ENCODE measurements at places on chromosomes 11 and 22.

- DNase-seq: no peak
Observed at GRCh38 chr11:105389952-105390351, 219.9 kb upstream of the GRIA4 start.

DNA sequence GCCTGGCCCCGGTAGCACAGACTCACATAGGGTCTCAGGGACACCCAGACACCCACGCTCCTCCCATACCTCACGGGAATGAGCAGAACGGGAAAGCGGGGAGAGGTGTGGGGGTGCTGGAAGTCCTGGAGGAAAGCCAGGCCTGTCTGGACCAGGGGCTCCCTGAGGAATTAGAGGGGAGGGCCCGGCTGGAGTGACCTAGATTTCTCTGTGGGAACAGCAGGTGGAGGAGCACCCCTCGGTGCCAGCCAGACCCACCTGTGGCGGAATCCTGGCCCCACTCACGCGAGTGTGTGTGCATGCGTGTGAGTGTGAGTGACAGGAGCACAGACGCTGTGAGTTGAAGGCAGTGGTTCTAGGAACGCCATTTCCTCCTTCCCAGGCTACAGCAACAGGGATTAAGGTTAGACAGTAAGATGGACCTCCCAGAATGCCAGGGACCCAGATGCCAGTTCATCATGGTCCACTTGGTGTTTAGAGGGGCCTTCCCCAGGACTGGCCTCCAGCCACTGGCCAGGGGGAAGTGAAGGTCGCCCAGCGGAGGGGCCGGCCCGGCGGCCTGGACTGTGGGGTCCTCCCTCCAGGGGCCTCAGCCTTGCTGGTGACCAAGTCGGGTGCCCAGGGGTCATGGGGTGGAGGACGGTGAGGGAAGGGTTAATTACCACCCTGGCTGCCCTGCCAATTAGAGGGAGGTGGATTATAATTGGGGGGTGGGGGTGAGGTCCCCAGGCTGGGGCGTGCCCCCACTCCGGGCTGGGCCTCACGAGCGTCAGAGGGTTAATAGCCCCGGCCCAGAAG, 1.0 kb downstream of the PKP3 start:
- DNase-seq: no peak

DNA sequence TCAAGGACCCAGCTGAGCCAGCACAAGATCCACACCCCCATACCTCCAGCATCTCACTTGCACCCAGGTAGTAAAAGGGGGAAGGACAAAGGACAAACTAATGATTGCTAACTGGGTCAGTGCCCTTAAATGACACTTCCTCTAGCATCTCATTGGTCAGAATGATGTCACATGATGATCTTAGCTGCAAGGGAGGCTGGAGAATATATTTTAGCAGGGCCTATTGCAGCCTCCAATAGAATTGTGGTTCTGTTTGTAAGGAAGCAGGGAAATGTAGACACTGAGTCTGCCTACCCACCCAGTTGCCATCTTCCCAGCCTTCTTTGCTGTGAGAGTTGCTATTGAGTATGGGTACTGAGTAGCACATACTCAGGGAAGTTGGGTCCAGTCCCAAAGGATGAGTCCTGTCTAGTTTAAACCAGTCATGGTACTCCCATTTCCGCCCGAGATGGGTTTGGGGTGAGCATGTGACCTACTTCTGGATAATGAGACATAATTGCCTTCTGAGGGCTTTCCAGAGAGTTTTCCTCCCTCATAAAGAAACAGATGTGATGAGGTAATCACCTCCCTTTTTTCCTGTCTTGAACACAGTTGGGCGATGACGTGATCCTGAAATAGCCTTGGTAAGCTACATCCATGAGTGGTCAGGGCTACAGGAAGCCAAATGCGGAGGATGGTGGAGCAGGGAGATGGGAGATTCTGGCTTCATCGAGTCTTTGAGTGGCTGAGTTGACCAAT, 5.5 kb upstream of the DNAL4 start:
- DNase-seq: no peak

- no peak for DNase-seq
Observed at GRCh38 chr11:128227466-128227865, 359.9 kb downstream of the ETS1 start.

GRCh38 chr11:115920092-115920461, 415.9 kb upstream of the CADM1 start:
- DNase-seq: peak; percentile 50

GRCh38 chr22:39276440-39277141, 31.8 kb upstream of the PDGFB start:
- no peak for DNase-seq

DNA sequence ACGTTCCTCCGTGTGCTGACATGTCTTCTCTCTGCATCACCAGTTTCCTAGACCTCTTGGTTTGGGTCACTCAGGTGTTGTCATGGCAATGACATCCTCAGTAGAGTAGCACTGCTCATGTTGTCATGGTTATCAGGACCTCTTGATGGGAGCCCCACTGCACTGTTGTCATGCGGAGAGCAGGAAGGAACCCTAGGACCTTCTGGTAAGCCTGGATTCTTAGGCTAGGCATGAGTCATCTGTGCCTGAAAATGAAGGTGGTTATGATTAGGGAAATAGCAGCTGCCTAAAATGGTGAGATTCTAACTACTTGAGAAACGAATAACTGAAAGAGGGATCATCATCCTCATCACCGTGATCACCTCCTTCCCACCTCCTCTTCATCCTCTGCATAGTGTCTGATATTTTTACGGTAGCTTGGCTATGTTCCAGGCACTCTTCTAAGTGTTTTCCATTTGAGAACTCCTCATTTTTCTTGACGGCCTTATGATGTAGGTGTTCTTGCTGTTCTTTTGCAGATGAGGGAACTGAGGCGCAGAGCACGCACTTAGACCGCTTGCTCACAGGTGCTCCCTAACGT, 858.4 kb downstream of the NTM start:
- DNase-seq: peak; percentile 5

GRCh38 chr22:31141551-31141950, 1.2 kb upstream of the PLA2G3 start:
- no peak for DNase-seq

GRCh38 chr11:134358165-134358855, 26.5 kb downstream of the GLB1L2 start:
- no peak for DNase-seq

DNA sequence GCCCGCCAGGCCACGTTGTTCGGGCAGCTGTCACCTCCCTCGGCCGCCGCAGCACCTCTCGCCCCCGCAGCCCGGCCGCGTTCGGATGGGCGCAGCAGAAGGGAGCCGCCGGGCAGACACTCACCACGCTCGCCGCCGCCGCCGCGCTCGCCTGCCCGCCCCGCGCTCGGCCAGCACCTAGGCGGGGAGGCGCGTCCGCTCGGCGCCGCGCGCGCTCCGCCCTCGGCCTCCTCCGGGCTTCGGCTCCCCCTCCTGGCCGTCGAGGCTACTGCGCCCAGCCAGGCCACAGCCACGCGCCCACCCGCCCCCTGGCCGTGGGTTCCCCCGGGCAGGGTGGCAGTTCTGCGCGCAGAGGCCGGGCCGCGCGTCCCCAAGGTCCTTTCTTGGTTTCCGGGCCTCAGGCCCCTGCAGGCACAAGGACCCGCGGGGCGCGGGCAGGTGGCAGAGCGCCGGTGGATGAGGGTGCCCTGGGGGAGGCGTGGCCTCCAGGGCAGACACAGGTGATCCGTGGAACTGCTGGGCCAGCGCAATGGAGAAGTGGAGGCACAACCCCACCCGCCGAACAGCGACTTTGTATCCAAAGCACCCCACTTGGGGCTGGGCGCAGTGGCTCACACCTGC, at the start of gene SLC25A22:
SLC25A22 (minus strand) TSS at position 189 of the 621 bp plus-strand sequence. CDS start 3,275 bp downstream, outside the sequence.
- peak; percentile 85 for DNase-seq

- DNase-seq: no peak
Observed at GRCh38 chr11:129457321-129457720, 81.7 kb downstream of the BARX2 start.

DNA sequence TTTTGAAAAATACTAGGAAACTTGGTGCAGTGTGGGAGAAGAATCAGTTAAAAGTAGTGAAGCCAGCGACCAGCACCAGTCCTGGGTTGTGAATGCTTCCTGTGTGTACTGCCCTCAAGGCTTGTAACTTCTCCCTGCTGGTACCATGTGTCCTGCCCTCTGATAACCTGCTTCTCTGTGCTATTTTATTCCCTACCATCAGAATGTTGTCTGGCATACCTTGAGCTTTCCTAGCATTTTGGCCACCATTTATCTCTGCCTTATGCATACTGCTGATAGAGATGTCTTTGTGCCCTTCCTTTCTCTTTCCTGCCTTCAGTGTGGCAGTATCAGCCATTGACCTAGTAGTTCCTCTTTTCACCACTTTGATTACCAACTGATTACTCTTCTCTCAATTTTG, 2.0 kb downstream of the GTF2H1 start:
- DNase-seq: no peak

GRCh38 chr11:117839380-117839881, 14.9 kb upstream of the FXYD2 start:
- DNase-seq: no peak

DNA sequence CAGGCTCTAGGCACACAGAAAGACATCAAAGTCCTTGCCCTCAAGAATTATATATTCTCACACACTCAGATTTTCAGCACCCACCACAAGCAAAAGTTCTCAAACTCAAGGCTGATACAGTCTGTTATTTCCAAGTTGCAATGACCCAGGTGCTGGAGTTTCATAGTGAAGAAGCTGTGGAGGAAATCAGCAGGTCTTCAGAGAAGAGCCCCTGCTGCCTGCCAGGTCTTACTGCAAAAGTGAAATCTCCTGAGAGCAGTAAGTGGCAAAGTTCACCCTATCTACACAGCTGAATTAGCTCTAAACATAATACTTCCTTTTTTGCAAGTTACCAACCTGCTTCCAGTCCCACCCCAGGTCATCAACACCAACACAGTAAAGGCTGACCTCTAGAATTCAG, 64.6 kb downstream of the RPL27A start:
- DNase-seq: no peak

- no peak for DNase-seq
Observed at GRCh38 chr11:114050258-114050927, 9.1 kb upstream of the ZBTB16 start.

DNA sequence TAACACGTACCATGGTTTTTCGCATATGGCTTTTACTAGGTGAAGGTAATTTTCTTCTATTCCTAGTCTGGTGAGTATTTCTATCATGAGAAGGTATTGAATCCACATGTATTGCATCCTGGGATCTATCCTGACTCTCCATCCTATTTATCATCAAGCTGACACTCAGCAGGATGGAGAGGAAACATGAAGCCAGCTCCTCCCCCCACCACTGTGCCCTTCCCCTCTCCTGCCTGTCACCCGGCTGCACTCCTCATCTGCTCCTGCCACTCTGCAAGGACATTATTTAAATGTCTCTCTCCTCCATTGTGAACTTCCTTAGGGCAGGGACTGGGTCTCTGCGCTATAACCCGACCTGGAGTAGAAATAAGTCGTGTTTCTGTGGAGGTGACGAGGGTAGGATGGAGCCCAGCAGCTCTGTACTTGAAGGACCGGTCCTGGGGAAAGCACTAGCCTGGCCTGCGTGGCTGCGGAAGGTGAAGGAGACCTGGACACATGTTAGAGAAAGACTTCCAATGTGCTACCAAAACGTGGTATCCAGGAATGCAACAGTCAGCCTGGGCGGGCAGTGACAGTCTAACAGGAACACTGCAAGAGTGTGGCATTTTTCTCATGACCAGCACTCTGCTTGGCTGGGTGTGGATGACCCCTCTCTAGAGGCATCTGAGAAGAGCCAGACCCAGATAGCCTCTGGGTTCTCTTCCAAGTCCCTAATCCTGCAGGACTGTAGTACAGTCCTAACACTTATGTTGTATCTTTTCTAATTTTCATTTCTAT, 111.2 kb downstream of the MICAL3 start:
- DNase-seq: no peak

DNA sequence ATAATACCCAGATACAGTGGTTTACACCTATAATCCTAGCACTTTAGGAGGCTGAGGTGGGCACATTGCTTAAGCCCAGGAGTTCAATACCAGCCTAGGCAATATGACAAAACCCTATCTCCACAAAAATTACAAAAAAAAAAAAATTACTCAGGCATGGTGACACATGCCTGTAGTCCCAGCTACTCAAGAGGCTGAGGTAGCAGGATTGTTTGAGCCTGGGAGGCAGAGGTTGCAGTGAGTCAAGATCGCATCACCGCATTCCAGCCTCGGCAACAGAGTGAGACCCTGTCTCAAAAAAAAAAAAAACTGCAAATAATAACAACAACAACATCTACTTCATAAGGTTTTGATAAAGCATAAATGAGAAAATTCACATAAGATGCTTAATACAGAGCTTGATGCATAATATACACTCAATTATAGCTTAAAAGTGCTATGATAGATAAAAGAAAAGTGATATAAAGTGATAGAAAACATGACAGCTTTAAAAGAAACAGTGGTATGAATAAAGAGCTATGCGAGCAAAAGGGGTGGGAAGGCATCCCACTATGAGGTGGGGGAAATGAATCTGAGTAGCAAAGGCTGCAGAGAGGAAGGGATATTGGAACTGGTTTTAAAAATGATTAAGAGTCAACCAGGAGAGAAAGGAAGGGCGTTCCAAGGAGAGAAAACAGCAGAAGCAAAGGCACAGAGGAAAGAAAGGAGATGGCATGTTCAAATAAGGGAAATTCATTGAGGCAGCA, 197.6 kb downstream of the KIF18A start:
- no peak for DNase-seq

GRCh38 chr11:126655807-126656128, 300.3 kb downstream of the ST3GAL4 start:
- DNase-seq: no peak

- DNase-seq: no peak
Observed at GRCh38 chr11:94786264-94787126, 18.3 kb downstream of the AMOTL1 start.

DNA sequence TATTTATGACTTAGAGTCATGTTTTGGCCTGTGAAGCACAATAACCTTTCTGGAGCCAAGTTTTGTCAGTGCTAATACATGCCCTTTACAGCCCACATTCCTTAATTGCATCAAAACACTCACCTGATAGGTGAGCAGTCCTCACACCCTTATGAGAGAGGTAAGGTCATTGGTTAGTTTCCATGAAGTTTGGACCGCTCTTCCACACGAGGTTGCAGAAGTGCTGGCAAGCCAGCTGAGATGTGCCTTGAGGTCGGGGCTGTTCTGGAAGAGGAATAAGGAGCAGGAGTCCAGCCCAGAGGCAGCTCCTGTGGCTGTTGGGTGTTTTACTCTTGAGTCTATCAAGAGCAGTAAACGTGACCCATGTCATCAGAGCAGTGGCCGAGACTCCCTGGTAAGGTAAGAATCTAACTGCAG, 76.3 kb downstream of the CYB5R2 start:
- no peak for DNase-seq

DNA sequence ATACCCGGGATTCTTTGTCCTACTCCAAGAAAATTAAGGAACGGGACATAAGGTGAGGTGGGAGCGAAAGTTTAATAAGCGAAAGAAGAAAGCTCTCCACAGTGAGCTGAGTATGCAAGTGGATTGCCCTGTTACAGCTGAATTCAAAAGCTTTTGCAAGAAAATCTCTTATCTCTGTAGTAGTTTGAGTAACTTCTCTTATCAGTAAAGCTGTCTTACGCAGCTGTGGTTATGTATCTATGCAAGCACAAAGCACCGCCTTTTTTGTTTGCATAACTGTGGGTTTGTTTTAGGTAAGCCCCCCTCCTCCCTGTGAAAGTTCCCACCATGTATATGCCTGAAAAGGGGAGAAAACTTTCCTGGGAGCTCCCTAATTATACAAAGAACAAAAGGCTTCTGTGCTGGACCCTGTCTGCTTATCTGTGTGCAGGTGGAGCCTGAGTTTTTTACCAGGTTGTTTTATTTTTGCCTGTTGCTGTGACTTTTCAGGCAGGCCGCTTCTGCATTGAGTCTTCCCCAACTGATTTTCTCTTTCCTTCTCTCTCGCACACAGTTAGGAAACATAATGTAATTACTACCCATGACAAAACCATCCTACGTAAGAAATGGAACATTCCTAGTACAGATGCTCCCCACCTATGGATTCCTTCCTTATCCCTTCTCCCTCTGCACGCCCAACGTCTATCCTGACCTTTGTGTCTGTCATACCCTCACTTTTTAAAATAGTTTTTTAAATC, 837 bp upstream of the PLAAT5 start:
- DNase-seq: no peak

Measured in urothelium cell line (cell line).